ENCODE measurements at places on chromosomes 6 and 20. TPM values are rescaled to one million over a fixed set of nuclear protein-coding genes. Genes with fewer than 3 reads are reported as not detected.

The SCGN gene
- not detected for total RNA-seq

The BPIFB1 gene
- total RNA-seq: not detected

The RAMACL gene
- 0.29 TPM for total RNA-seq

The SULF2 gene
- 0.34 TPM for total RNA-seq

The BNIP5 gene
- not detected for total RNA-seq

The CALHM6 gene
- total RNA-seq: 3.4 TPM

The SYCP2 gene
- 3.1 TPM for total RNA-seq

The SOX18 gene
- not detected for total RNA-seq

- no peak for DNase-seq
These were observed 174.1 kb upstream of the PTPRK start for GRCh38 chr6:128694303-128695009.

- no peak for DNase-seq
These were observed 467.8 kb downstream of the PTPRT start for GRCh38 chr20:42721923-42722322.

DNA sequence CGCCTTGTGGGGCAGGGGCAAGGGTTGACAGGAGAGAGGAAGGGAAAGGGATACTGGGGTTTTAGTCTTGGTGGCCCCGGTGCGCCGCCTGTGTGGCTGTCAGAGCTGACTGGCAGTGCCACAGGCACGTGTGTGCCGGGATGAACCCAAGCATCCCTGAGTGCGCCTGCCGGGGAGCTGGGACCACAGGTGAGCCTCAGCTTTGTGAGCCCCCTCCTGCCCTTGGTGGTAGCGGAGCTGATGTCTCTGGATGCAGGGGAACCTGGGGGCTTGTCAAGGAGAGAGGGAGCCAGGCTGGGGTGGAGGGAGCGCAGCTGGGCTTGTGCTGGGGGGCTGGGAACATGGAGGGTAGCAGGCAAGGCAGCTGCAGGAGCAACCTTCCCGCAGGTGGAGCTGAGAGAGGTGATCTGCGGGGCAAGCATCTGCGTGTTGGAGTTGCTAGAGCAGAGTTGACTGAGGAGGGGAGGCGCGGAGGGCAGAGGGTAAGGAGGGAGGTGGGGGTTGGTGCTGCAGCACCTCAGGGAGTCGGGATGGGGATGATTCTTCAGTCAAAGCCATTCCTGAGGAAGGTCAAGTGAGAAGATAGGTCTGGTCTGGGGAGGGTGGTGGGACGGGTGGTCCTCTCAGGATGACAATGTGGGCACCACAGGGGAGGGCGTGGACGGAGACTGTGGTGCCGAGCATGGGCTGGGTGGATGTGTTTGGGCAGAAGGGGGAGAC, 28.1 kb downstream of the PYGB start:
- no peak for DNase-seq

DNA sequence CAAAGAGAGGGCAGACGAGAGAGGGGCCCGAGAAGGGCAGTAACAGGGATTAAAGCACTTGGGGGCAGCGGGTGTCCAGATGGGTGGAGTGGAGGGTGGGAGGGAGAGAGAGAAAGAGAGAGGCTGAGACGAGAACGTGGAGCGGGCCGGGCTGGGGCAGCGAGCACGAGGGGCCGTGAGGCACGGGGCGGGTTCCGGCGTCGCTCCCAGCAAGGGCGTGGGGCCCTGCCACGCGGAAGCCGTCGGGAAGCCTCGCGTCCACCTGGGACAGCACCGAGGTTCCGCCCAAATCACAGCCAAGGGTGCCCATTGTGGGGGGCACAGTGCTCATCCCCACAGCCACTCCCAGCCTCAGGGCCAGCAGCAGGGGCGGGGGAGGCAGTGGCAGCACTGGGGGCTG, 49.8 kb downstream of the KCNQ2 start:
- DNase-seq: no peak

GRCh38 chr20:60316476-60317158, 358.4 kb downstream of the CDH26 start:
- no peak for DNase-seq

- DNase-seq: no peak
These were observed 23.9 kb downstream of the ADTRP start for GRCh38 chr6:11754625-11755271.

DNA sequence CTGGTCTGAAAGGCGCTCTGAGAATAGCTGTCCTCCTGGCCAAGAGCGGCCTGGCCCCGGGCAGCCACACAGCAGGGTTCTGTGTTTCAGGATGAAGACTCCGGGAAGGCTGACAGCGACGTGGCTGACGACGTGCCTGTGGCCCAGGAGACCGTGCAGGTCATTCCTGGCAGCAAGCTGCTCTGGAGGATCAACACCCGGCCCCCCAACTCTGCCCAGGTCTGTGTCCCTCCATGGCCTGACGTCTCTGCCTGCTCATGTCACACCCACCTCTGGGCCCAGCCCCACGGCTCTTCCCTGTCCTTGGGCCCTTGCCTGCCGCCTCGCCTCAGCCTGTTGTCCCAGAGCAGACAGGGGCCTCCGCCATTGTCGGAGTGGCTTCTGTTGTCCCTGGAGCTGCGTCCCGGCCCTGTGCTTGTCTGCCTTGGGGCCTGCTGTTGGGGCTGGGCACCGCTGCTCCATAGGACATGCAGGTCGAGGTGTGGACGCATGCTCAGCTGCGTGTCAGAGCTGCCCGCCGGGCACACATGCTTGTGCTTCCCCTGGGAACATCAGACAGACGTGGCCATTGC, 16.2 kb upstream of the ADRM1 start:
- DNase-seq: no peak

- no peak for DNase-seq
These were observed 25.1 kb downstream of the LOC128125822 start for GRCh38 chr6:63597141-63598048.

- DNase-seq: no peak
These were observed 69.1 kb downstream of the PPP1R14C start for GRCh38 chr6:150211700-150212511.

DNA sequence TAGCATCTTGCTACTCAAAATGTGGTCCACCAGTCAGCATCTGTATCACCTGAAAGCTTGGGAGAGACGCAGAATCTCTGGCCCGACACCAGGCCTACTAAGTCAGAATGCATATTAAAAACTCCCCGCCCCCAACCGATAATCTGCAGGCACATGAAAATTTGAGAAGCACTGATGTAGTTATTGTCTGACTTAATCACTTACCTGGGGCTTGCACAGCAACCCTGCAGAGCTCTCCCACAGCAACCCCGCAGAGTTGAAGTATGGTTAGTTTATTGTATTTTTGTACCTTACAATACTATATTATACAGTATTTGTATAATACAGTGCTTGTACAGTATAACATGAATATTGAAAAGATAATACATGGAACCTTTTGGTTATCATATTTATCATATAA, 53.7 kb downstream of the KLHL31 start:
- DNase-seq: no peak

GRCh38 chr6:160959726-160960435, 31.7 kb upstream of the MAP3K4 start:
- no peak for DNase-seq

DNA sequence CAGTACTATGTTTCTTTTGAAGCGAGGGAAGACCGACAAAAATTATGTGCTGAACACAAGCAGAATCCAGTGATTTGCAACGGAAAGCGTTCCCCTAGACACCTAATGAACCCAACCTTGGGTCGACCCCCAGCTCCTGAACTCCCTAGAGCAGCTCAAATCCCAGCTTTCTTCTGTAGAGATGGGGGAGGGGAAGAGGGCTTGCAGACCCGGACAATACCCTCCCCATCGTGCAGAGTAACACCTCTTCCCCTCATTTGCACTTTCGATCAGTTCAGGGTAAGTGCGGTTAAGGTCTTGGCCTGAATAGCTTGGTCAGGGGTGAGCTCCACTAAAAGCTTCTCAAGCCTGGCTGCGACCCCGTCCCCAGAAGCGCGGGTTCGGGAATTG, 404 bp downstream of the CEP162 start:
- DNase-seq: no peak

- DNase-seq: no peak
These were observed 1.1 kb downstream of the GLP1R start for GRCh38 chr6:39049575-39050283.

GRCh38 chr6:32439602-32440214, at the start of gene HLA-DRA:
TSS of gene HLA-DRA (plus strand) at chr6:32439887. CDS start at chr6:32439951, 64 bp downstream.
- no peak for DNase-seq

DNA sequence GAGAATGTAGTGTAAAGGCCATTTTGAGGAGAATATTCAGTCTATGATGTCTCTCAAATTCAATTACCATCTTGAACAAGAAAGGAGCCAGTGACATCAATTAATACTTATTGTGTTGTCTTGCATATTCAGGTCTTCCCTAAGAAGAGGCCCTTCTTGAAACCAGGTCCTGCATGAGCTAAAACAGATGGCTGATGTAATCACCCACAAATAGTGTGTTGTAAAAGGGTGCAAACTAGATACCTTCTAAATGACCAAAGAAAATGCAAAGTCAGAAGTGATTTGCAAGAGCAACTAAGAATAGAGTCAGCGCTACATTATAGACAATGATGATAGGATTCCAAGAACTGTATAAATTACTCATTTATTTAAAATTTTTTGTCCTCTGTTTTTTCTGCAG, 97.0 kb downstream of the BTBD3 start:
- no peak for DNase-seq

DNA sequence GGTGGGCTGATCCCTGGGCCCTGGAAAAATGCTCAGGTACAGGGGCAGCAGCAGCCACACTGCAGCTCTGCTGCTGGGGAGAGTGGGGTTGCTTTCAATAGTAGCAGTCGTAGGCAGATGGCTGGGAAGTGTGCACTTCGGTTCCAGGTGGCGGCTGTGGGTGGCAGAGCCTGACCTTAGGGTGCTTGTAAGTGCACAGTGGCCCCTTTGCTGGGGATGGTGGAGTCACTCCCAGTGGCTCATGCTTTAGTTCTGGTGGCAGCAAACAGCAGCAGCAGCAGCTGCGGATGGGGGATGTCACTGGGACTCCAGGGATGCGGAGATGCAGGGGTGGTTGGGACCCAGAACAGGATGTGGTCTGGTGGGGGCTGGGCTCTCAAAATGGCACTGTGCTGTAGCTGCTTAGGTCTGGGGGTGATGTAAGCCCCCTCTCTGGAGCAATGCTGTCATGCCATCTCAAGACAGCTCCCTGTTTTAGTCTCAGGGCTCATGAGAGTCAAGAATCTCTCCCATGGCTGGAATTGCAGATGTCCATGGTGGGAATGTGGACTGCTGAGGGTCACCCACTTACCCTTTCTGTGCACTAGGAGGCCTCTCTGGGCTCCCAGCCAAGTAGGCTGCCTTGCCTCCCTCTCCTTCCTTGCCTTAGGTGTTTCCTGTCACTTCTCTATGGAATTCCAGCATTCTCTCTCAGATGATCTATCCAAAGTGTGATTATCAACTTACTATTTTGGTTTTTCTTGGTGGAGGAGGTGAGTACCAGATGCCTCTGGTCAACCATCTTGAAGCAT, 146.7 kb upstream of the SLC22A23 start:
- no peak for DNase-seq

Data from activated CD4-positive, alpha-beta memory T cell treated with anti-CD3 and anti-CD28 coated beads for 36 hours (primary cell).